ENCODE measurements at places on chromosomes 6 and 20.

DNA sequence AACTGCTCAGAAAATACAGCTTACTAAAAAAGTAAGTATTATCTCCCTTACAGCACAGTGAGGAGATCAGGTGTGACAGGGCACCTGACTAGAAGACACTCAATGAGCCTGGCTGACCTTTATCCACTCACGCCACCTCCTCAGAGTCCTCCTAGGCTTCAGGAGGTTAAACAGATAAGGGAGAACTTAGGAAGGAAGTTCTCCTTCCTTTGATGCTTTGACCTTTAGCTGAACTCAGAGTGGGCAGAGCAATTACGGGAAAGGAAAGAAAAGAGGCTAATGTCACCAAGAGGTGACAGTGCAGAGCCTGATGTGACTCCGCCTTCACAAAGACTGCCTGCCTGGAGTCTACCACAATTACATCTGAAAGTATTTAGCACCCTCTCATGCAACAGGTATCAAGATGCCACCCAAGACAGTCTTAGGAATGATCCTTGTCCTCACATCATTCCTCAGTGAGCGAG lies 36.7 kb downstream of the MAN1A1 start:
- peak; percentile 75 for DNase-seq

DNA sequence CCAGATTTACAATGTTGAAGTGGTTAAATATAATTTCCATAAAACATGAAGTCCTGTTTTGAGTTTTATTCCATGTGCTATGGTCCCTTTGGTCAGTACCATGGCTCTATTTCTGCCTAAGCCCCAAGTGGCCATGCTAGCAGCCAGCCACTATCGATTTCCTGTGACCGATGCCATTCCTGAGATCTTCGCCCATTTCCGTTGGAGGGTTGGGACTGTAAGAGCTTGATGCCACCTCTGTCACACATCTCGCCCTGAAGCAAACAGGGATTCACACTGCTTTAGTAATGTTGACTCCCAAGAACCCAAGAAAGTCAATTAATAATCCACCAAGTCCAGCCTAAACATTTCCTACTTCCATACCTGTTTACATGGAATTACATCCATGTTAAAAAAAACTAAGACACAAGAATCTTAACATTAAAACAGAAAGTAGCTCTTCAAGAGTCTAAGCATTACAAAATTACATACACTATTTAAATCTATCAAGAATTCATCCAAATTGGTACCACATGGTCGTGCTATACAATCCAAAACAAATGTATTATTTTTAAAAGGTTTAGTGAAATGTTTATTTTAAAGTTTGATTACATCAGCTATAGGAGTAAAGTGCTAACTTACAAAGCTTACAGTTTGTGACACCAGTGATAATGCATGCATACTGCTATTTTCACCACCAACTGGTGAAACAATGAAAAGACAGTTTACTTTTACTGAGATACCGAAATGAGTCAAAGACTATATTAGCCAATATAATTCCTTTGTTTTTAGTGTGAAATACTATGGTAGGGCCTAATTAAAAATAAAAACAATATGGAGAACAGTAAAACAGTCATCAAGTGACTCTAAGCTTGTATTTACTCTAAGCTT lies 2.5 kb downstream of the RBM39 start:
- peak; percentile 57 for DNase-seq

GRCh38 chr6:157442291-157442690 lies 61.3 kb downstream of the ZDHHC14 start:
- DNase-seq = no peak

GRCh38 chr6:30880698-30881252 lies 3.5 kb upstream of the DDR1 start:
- DNase-seq = no peak

DNA sequence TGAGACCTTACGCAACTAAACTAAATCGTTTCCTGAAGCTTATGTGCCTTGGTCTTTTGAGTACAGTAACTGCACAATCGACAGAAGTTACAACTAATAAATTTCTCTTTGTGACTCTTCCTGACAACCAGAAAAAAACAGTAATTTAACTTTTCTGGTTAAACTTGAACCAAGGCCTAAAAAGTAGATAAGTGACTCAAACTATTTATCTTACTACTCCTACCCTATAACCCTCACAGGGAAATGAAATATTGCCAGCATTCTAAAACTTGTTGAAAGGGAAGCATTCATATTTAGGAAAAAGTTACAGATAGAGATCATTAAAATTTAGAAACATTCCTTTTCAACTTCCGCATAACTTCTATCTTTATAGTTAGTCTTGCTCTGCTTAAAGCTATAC lies 1034.4 kb downstream of the EYS start:
- DNase-seq = no peak

- DNase-seq = no peak
Measured at GRCh38 chr20:18416486-18416885, 50.3 kb downstream of the DZANK1 start.

GRCh38 chr20:53045941-53046340 lies 73.8 kb downstream of the TSHZ2 start:
- no peak for DNase-seq
